Small intestine (tissue), 16 donors: ENCODE measurements at places on chromosomes 1 and 21.

DNA sequence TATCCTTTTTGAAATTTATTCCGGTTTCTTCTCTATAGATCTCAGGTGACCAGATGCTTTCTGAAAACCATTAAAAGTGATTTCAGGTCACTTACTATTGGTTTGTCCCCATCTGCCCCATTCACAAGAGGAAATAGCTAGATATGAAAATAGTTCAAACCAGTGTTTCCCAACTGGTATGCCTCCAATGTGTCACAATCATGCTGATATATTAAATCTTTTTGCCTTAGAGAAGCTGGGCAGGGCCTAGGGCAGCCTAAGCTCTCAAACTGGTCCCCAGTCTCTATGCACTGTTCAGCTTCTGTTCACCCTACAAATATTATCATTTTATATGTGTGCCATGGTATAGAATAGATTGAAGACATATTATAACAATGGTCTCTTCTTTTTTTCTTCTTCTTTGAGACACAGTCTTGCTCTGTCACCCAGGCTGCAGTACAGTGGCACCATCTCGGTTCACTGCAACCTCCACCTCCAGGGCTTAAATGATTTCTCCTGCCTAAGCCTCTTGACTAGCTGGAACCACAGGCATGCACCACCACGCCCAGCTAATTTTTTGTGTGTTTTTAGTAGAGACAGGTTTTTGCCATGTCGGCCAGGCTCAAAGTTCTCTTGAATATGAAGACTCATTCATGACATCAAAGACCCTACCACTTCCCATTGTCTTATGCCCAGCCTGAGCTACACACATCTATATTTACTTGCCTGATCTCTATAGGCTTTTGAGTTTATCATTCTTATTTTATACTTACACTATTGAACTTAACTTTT, 15.7 kb downstream of the PTPN22 start:
- DNase-seq = no peak

GRCh38 chr1:84771895-84772294, 81.6 kb upstream of the SSX2IP start:
- DNase-seq = no peak

- DNase-seq = no peak
Measured at GRCh38 chr1:98344731-98345130, 316.8 kb upstream of the SNX7 start.

- no peak for DNase-seq
Measured at GRCh38 chr1:68230484-68230802, 1.9 kb downstream of the WLS start.

DNA sequence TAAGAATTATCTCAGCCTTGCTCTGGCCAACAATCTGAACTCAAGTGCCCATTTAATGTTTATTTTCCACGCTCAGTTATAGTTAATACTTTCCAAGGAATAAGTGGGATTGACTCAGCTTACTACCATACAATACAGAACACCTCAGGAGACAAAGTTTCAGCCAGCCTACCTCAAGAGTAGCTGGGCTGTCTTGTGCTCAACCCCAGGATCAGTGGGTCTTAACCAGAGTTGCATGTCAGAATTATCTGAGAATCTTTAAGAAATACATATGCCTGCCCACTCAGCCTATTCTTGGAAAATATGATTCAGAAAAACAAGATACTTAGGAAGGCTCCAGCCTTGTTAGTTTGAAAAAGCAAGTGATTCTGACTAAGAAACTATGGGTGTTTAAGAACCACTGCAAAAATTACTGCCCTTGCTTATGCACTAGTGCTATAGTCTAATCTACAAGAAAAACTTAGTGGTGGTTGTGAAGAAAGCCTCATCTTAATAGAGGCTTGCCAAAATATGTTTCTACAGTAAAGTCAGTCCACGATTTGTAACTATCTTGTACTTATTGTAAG, 20.4 kb downstream of the CDC7 start:
- DNase-seq = no peak

GRCh38 chr1:87179076-87179810, 149.4 kb upstream of the LMO4 start:
- no peak for DNase-seq

GRCh38 chr21:29389136-29389535, 90.4 kb downstream of the BACH1 start:
- no peak for DNase-seq

DNA sequence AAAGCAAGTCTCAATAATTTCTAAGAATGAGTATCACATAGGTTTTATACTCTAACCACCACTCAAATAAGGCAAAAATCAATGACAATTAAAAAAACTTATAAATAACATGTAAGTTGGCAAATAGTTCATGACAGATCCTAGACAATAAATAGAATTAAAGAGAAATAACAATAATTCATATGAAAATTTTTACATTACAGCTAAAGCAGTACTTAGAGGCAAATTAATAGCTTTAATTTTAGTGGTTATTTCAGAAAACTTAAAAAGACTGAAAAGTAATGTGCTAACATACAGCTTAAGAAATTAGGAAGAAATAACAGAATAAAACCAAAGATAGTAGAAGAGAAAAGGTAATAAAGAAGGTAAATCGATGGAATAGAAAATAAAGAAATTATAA, 179.9 kb upstream of the SPAG17 start:
- no peak for DNase-seq

GRCh38 chr1:24992124-24992760, 62.2 kb upstream of the RUNX3 start:
- no peak for DNase-seq

- DNase-seq = no peak
Measured at GRCh38 chr1:208269338-208269666, 25.1 kb upstream of the PLXNA2 start.

DNA sequence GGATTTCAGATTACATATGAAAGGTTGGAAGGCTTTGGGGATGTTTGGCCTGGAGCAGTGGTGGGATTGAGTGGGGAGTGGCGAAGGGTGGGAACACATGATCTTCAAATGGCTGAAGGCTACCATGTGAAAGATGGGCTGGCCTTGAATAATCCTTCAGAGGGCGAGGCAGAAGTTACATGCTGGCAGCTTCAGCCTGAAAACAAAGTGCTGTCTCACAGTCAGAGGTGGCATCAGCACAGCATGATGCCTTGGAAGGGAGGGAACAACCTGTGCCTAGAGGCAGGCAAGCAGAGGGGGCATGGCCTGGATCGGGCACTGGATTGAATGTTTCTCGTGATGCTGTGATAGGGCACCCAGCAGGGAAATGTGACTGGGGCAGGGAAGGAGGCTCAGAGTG, 130.8 kb downstream of the BEND5 start:
- no peak for DNase-seq
